ENCODE measurements at places on chromosomes 1 and 21.

GRCh38 chr1:41537788-41538351 is 53.4 kb upstream of the EDN2 start:
- no peak for DNase-seq

- DNase-seq, result no peak
Observed at GRCh38 chr1:156487862-156488261, 12.7 kb downstream of the MEF2D start.

DNA sequence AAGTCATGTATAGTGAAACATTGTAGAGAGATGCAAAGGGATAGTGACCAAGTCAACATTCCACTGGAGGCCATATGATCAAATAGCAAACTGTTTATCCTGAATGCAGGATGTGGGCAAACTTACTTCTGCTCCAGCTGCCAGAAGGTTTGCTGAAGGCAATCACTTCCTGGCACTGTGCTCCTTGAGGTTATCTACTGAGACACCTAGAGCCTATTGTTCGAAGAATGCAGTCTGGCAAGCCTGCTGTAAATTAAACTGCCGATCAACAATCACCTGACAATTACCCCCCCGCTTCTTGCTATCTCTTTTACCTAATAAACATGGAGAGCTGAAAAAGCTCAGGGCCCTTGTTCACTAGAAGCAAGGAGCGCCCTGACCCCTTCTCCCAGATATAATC is 139.4 kb upstream of the B3GALT2 start:
- DNase-seq, result no peak

DNA sequence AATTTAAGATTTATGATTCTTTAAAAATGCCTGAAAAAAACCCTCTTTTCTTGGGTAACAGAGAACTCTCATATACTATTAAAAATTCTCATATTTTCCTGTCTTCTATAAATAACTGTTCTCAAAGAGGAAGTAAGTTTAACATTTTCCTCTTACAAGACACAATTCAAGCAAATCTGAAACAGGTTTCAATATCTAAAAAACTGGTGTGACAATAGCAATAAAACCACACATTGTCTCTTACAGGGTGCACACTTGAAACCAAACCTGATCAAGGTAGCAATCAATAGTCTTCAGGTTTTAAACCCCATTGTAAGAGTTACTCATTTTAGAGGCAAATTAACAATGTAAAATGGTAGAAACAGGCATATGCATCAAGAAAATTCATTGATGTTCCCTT is 28.0 kb downstream of the FUBP1 start:
- no peak for DNase-seq

DNA sequence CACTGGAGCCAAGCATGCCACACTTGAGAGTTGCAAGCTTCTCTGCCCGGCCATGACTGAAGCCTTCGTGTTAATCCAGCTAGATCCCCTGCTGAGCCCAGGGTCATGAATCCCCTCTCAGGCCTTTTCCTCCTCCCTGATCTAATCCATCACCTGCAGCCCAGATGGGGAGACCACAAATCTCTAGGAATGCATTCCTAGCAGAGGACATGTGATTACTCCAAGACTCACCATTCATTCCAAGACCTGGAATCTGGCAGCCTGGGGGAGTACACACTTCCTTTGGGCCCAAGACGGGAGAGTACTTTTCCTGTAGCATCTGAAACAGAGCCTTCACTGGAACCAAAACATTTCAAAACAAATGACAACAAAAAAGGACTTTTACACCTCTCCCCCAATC is 269.3 kb upstream of the NFIA start:
- DNase-seq, result no peak

DNA sequence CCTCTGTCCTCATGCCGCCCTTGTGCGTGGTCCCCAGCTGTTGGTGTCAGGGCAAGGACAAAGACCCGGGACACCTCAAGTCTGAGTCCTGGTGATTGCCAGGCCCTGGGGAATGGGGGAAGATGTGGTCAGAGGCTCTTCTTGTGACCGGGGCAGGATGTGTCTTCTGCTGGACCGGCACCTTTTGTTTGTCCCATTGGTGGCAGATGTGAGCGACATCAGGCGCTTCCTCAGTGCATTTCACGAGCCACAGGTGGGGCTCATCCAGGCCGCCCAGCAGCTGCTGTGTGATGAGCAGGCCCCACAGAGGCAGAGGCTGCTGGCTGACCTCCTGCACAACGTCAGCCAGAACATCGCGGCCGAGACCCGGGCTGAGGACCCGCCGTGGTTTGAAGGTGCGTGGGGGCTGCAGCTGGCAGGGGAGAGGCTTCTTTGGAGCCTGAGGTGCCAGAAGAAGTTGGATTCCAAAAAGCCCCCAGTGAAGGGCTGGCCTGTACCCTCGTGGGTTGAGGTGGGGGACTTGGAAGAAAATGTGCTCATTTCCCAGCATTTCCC is 8.4 kb downstream of the DFFB start:
- no peak for DNase-seq

DNA sequence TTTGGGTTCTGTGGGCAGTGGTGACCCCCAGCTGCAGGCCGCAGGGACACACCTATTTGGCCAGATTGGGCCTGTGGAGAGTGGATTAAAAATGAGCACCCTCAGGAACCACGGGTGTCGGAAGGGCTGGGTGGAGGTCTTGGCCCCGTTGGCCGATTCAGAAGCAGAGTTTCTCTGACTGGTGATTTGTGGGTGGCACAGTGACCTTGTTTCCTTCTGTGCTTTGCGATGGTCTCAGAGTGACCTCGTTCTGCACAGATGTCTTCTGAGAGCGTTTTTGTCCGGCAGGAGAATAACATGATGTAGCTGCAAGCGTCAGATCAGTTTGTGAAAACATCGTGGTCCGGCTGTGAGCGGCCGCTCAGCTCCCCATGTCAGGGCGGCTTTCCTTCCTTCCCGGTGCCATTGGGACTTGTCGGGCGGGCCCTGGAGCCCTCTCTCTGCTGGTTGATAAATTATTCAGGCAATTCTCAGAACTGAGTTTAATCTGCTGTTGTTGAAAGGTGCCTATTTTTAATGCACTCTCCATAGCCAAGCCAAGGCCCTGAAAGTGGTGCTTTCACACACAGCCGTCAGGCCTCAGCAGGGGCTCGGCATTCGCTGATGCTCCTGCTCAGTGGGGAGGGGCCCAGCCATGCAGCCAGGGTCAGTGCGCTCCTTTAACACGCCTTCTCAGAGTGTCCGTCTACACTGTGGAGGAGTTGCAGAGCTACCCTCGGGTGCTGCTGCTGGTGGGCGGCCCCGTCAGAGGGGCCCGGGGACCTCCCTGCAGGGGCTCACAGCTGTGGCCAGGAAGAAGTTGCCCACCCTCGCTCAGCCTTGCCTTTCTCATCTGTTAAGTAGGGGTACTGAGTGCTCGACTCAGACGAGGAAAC is 26.8 kb downstream of the TRPM2 start:
- DNase-seq, result no peak

DNA sequence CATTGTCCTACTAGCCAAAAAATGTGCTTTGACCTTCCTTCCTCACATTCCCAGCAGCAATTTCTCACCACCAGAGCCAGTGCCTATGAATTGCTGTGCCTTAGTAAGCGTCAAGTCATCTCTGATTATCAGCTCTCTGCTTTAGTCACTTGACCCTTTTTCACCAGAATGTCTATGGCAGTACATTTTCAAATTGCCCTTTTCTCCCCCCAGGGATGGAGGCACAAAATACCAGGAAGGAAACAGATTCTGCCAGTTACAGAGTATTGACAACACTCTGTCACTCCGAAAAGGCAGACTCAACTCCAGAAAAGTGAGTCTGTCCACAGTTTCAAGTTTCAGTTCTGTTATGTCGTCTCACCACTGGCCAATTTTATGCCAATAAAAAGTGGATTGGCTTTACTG is 167.4 kb downstream of the TNFSF18 start:
- DNase-seq, result no peak

GRCh38 chr1:177723533-177723932 is 246.3 kb downstream of the SEC16B start:
- no peak for DNase-seq

DNA sequence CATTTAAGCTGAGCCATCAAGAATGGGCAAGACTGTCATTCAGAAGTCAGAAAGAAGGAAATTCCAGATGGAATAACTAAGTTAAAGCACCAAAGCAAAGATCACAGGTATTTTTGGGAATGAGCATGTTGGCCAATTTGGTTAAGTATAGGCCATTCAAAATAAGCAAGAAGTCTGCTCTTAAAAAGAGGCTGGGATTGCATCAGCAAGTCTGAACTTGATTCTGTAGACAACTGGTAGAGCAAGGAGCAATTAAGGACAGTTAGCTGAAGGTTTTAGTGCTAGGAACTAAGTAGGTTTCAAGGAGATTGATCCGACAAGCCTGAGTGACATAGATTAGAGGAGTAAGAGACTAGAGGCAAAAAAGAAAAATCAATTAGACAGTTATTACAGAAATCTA is 8.4 kb downstream of the ANKRD45 start:
- DNase-seq, result no peak

GRCh38 chr1:108669679-108670078 is 8.8 kb upstream of the HENMT1 start:
- DNase-seq, result no peak

DNA sequence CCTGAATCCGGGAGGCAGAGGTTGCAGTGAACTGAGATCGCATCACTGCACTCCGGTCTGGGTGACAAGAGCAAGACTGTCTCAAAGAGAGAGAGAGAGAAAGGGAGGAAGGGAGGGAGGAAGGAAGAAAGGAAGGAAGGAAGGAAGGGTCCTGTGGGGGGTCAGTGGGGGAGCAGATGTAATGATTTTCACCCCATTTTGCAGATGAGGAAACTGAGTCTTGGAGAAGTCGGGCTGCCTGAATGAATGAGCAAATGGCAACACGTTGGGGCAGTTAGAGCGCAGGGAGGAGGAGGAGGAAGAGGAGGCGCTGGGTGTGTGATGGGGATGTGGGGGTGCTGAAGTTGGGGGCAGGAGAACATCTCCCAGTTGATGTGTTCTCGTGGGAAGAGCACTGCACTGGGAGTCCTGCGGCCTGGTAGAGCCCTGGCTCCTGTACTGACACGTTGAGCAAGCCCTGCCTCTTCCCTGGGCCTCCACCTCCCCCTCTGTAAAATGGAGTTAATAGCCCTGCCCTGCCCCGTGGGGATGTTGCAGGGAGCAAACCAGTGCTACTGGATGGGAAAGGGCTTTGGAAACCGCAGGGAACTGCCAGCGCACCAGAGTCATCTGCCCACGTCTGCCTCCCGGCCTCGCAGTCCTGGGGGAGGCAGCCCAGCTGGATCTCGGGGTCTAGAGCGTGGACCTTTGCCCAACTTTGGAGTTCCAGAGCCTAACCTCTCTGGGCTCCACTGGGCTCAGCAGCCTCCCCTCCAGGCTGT is 103.2 kb upstream of the CASZ1 start:
- no peak for DNase-seq

DNA sequence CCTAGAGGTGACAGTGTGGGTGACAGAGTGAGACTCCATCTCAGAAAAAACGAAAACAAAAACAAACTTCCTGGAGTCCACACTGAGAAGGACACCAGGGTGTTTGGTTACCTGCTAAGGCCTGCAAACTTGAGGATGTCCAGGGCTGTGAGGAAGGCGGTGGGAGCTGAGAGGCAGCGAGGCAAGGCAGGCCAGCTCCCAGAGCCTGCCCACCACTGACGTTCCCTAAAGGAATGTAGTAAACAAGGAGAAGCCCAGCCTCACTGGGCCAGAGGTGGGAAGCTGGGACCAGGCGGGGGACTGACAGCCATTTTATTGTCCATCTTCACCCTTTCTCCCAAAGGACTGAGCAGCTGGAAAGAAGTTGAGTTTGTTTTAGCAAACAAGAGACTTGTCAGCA is 24.1 kb downstream of the SHISA4 start:
- DNase-seq, result no peak

GRCh38 chr21:46183910-46184624 is at the start of gene SPATC1L:
SPATC1L (minus strand) TSS chr21:46184459; CDS start chr21:46182816, 1,643 bp downstream.
- peak; percentile 62 for DNase-seq

- DNase-seq, result no peak
Observed at GRCh38 chr21:46203203-46203600, 18.9 kb upstream of the SPATC1L start.

GRCh38 chr1:248013229-248013710 is at the start of gene OR2L5:
OR2L5 (plus strand) TSS chr1:248013660; CDS start chr1:248021948, 8,288 bp downstream.
- no peak for DNase-seq

DNA sequence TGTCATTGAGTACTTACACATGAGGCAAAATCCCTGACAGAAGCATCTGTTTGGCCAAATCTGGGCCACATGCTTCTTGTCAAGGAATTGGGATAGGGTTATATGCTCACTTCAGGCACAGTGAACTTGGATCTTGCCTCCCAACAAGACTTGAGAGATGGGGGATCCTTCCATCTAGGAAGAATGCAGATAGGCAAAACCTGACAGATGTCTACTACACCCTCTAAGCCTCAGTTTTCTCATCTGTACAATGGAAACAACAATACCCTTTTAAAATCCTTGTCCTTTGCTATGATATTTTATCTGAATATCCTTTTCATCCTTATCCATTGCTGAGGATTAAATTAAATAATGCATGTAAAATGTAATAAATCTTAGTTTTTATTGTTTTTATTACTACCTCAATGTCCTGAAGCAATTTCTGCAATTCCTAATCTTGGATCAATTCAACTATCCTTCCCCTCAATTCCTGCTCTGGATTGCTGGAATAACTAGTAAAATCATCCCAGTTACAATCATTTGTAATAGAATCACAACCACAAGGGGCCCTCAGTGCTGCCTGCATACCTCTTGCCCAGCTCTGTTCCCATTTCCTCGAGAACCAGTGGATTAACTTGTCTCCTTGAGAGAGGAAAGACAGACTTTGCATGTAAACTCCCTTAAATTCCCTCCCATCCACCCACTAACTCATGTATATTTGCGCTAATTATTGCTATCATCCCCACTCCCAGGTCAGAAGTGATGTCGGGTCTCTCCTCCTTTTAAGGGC is 8.1 kb upstream of the XPR1 start:
- no peak for DNase-seq

DNA sequence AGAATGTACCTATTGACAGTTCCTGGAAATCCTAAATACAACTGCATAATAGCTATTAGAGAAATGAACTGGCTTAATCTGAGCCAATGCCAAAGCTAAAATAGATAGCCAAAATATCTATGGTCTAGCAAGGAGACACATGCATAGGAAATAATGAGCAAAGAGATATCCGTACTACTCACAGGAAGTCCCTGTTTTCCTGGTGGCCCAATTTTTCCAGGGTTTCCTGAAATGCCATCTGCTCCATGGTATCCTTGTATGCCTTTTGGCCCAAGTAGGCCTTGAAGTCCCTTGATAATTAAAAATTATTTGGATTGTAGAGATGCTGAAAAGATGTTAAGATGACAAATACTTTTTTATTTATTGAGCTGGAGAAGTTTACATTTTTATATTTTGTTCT is 108.4 kb upstream of the ZNHIT6 start:
- DNase-seq, result no peak

DNA sequence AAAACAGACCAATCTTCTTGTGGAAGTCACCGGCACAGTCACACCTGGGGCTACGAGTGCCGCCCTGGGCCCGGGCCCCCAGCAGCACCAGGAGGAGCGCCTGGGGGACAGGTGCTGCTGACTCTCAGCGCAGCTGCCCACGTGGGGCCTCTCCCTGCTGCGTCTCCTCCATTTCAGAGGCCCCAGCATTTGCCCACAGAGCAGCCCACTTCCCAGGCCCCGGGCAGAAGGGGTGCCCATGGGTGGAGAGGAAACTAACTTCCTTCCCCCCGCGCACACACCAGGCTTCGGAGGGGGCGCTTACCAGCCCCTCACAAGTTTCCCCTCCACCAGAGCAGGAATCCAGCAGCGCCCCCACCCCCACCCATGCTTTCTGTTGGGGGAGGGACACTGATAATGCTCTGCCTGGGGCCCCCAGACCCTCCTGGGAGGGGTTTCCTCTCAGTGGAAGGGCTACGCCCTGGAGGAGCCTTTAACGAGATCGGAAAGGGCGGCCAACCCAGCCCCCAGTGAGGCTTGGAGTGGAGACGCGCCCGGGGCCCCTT is 440 bp downstream of the TNFRSF25 start:
- DNase-seq, result no peak

Data from HuH-7.5 (cell line).